Urinary bladder (tissue), 4 donors: ENCODE measurements at places on chromosomes 2 and 18.

- no peak for DNase-seq
Measured at GRCh38 chr2:123912171-123912570, 112.9 kb upstream of the CNTNAP5 start.

DNA sequence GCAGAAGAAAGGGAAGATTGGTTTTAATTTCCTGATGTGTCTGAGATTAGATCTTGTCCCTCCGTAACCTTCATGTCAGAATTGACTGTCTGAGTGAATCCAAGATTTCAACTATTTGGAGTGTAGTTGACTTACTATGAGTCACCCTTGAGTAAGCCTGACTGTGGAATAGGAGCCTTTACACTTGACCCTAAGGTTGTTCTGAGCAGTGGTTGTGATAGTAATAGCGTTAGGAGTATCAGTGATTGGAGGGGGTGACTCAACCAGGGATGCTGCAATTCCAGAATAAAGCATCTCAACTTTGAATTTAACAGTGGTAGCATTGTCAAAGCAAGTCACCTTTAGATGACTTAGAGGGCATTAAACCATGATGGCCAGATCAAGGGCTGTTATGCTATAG lies 979.5 kb upstream of the FAM98A start:
- DNase-seq, result no peak

GRCh38 chr2:70357684-70358071 lies 55.8 kb upstream of the FAM136A start:
- no peak for DNase-seq

DNA sequence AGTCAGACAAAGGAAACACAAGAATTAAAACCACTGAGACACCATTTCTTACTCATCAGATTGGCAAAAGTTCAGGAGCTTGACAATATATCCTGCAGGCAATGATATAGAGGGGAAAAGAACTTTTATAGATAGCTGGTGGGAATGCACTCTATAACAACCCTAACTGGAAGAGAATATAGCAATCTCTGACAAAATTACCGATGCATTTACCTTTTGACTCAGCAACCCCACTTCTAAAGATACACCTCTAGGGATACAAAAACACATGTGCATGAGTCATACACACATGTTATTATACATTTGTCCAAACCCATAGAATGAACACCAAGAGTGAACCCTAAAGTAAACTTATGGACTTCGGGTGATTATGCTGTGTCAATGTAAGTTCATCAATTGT lies 79.4 kb upstream of the SRD5A2 start:
- no peak for DNase-seq

GRCh38 chr2:191263050-191263449 lies 17.8 kb downstream of the MYO1B start:
- no peak for DNase-seq

GRCh38 chr2:26345283-26345544 lies 729 bp upstream of the SELENOI start:
- DNase-seq, result no peak

- DNase-seq, result no peak
Measured at GRCh38 chr2:100334929-100335328, 12.6 kb upstream of the LONRF2 start.

GRCh38 chr2:182426082-182426917 lies 536 bp downstream of the PDE1A start:
- no peak for DNase-seq

- no peak for DNase-seq
Measured at GRCh38 chr2:13128139-13128538, 411.4 kb downstream of the TRIB2 start.

DNA sequence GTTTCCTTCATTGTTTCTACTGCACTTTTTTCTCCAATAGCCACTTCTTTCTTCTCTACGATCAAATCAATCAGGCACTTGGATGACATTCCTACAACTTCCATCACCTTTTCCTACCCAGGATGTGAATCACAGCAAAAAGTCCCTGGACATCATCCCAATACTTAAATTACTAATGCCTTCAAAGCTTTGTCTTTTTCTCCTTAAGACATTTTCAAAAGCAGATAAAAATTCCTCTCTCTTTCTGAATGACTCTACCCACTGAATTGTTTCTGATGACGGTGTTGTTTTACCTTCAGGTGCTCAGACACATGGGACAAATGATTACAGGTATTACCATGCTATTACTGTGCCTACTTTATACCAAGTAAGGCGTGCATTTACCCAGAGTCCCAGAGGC lies 500.9 kb downstream of the FBXO15 start:
- no peak for DNase-seq

- no peak for DNase-seq
Measured at GRCh38 chr2:144481666-144482065, 38.3 kb downstream of the ZEB2 start.

DNA sequence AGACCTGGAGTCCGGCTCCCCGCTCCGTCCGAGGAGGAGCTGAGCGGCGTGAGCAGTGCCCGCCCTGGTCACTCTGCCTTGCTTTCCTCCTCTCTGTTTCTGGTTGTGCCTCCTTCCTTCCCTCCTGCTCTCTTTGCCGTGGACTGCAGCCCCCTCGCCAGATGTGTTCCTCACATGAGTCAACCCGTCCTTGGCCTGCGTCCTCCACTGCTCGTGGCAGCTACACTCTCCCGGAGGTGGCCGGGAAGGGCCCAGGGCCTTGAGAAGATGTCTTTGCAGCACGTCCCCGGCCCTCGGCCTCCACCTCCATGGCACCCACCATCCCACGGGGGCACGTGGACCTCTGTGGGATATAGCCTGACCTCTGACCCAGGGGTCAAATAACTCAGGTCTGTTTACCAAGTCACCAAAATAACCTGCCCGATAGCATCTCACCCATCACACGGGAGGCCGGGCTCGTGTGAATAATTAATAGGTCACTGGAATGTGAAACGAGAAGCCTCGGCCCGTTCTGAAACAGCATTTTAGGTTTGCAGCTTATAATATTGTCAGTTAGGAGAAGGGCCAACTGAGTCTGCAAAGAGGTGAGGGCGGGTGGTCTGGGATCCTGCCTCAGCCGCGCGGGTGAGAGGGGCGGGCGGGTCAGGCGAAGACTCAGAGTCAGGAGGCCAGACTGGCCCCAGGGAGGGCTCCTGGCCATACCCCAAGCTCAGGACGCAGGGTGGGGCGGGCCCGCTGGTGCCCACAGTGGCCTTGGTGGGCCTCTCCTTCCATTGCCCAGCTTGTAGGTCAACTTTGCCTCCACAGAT lies 42.6 kb downstream of the NFATC1 start:
- no peak for DNase-seq

DNA sequence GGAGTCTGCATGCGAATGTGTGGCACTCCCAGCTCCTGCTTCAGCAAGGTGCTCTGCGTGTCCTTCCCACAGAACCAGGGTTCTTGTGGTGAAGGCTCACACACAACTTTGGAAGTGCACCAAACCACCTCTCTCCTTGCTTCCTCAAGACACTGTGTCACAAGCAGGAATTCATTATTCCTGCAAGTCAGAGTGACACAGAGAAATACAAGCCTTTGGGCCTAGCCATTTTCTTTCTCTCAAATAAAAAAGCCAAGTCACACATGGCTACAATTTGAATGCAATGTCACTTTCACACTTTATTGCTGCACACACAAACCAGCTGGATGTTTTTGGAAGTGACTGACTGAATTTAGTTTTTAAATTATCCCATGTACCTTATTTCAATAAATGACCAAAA lies 30.1 kb upstream of the THOC1 start:
- no peak for DNase-seq

DNA sequence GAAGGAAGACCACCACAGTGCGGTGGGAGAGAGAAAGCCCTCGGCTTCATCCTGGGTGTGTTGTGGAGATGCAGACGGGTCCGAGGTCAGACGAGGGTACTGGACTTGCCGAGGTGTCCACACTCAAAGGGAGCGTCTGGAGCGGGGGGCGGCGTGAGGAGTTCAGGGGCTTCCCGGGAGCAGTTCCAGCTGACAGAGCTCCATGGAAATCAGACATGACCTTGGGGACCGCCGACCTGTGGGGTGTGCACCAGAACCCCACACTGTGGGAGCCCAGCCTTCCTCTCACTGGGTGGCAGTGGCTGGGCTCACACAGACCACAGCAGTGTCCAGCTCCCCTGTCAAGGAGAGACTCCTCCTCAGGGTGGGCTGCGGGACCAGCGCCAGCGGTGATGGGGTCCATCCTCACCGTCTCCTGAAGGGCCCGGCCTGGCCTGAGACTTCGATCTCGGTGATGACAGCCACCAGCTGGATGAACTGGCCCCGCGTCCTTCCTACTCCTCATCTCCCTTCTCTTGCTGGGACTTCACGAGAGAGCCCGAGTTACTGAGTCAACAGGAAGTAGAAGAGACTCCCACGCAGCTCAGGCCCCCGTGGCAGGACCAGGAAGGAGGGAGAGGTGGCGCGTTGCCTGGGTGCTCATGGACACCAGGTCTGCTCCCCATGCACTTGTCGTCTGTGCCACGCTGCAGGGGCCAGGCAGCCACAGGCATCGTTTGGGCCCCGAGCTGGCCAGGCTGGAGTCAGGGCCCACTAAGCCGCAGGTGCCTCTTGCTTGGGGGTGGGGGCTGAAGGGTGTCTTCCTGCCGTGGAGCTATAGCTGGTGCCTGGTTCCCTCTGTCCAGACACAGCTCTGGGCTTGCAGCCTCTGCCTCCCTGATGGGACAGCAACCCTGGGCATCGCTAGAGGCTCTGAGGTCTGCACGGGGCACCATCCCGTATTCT lies 101.9 kb upstream of the CTDP1 start:
- DNase-seq, result no peak

GRCh38 chr2:229180658-229181057 lies 90.4 kb downstream of the PID1 start:
- DNase-seq, result no peak

DNA sequence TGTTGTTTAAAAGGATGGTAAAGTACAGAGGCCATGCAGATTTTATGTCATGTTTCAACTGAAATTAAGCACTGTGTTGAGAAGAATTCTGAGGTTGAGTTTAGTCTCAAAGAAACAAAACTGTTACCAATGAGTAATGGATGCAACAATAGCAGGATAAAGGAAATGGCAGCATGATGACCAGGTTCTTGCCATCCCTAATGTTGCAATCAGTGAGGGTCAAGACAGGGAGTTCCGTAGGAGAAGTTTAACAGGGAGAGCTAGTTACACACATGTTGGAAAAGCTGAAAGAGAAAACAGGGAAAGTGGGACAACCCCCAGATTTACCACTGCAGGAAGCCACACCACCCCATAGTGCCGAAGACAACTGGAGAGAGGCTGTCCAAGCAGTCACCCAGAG lies 343.8 kb upstream of the EPHA4 start:
- no peak for DNase-seq

- no peak for DNase-seq
Measured at GRCh38 chr2:241859017-241859435, 332 bp upstream of the PDCD1 start.

DNA sequence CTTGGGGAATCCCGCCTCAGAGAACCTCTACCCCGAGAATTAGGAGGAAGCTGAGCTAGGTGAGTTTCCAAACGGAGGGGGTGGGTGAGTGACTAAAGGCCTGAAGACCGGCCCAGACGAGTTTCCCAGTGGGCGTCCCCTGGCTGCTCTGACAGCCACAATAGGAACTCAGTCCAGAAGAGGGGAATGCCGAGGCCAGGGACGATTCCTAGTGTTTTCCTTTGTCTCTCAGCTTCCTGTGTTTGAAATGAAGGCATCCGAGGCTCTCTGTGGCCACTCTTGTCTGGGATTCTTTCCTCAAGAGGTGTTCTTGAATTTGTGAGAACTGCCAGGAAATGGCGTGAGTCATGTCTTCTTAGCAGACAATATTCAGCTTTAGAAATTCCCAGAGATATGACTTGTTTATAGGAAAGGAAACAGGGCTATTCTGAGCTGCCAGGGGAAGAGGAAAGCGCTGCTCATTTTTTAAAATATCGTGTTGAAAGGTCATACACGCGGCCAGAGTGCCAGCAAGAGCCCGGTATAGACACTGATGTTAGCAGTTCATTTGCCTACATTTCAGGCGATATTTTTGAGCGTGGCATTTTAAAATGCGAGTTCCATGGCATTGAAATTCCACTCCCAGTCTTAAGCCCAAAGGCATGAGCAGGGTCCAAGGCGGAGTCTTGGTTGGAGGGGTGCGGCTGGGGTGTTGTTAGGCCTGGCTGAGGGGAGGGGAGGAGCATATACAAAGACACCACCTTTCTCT lies 169.1 kb upstream of the KLF7 start:
- DNase-seq, result peak; percentile 14

DNA sequence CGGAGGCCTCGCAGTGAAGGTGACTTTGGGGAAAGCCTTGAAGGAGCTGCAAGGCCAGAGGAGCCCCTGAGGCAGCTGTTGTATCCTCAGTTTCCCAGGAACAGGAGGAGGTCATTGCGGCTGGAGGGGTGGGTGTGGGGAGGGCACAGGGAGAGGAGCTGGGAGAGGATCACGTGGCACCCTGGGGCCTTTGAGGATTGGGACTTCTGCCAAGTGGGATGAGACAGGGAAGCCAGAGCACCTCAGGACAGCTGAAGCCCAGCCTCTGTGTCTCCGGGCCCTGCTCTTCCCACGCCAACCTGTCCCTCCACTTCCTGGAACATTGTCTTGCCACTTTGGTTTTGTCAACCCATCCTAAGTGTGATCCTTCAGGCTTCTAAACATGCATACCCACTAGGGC lies 19.4 kb upstream of the RRM2 start:
- DNase-seq, result no peak

- no peak for DNase-seq
Measured at GRCh38 chr2:194252127-194252526, 1404.9 kb upstream of the SLC39A10 start.
